M059J (cell line): ENCODE measurements at places on chromosomes 3 and 15.

GRCh38 chr15:51386029-51386428 lies 44.6 kb downstream of the GLDN start:
- DNase-seq: no peak

DNA sequence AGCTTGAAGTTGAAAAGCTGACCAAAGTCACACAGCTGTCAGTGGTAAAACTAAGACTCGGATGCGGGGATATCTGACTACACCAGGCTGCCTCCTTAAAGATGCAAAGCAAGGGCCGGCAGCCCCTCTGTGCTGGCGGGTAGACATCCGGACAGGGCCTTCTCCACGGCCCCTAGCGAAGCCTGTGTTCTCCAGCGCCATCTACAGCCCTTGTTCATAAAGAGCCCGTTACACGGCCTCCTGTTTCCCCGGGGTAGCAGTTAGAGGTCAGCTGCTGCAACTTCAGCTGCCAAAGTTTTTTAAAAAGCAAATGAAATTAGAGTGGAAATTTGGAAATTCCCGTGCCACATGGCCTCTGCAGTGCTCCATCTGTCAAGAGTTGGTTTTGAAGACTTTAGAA lies 383.0 kb downstream of the TBL1XR1 start:
- peak; percentile 67 for DNase-seq

- DNase-seq: no peak
These were observed 583.9 kb downstream of the MCTP2 start for GRCh38 chr15:94815110-94815731.

DNA sequence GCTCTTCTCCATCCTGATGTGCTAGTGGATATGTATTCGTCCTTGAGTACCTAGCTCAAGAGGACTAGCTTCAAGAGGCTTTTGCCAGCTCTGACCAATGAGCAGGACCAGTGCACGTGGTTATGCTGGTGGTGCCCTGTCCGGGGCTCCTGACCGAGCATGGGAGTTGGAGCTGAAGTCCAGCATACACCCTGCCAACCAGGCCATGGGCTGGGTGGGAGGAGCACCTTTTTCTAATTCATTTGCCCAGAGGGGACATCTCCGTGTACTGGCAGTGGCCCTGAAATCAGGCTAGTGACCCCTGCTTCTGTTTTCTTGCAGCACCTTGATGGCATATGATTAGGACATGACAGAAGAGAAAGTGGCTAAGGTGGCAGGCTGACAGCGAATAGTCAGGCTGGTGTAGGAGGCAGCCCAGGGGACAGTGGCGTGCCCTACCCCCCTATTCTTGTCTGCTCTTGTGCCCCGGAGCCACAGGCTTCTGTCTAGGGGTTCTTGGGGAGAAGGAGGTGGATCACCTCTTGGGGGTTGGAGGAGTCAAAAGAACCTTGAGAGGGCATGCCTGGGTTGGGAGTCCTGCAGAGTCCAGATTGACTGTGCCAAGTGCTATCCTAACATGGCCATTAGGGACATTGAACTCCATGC lies 16.5 kb downstream of the PODXL2 start:
- DNase-seq: no peak

- DNase-seq: no peak
These were observed 21.4 kb downstream of the IRAK2 start for GRCh38 chr3:10185804-10186762.

- peak; percentile 95 for DNase-seq
These were observed 64.0 kb downstream of the FLNB start for GRCh38 chr3:58072052-58072762.

GRCh38 chr3:53079791-53080555 lies 34.1 kb upstream of the SFMBT1 start:
- no peak for DNase-seq

- DNase-seq: no peak
These were observed 96.3 kb downstream of the SOX2 start for GRCh38 chr3:181808053-181808452.

DNA sequence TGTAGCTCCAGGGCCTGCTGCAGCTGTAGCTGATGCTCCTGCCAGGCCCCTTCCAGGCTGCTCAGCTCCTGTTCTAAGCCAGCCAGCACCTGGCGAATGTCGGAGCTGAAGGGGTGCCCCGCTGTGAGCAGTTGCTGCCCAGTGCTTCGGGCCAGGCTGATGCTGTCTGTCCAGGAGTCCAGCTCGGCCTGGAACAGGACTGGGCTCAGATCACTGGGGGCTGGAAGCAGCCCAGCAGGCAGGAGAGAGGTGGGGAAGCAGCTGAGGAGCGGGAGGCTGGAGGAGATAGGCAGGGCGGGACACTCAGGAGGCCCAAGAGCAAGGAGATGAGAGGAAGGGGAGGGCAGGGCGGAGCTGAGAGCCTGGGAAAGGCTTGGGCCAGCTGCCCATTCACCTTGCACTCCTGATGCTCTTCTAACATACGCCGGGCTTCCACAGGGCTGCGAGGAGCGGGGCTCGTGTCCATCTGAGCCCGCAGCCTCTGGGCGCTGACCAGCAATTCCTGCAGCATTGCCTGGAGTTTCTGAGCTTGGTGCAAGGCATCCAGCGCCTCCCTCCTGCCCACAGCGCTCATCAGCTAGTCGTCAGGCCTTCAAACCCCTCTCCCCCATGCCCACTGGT lies 23.2 kb downstream of the PLA2G4B start:
- DNase-seq: no peak

- DNase-seq: peak; percentile 26
These were observed 24.3 kb downstream of the ARHGAP11B start for GRCh38 chr15:30650012-30650929.

- no peak for DNase-seq
These were observed 235.4 kb downstream of the XXYLT1 start for GRCh38 chr3:195035345-195036202.

GRCh38 chr3:152056987-152057386 lies 183.5 kb downstream of the SUCNR1 start:
- DNase-seq: no peak

GRCh38 chr15:70277556-70277955 lies 179.8 kb upstream of the TLE3 start:
- no peak for DNase-seq

DNA sequence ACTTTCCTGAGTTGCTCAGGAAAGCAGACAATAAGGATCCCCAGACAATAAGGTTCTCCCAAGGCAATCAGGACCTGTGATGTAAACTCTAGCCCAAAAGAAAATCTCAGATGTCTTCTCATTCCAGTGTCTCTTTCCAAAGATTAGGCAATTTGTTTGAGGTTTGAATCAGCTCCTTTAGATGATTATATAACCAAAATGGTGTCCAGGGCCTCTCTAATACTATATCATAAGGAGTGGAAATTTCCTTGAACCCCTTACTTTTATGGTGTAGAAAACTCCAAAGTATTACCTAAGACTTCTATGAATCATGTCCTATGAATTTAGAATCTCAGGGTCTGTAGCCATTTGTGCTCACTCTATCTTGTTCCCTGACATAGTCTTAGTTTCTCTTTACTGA lies 65.9 kb downstream of the GPR176 start:
- peak; percentile 50 for DNase-seq

GRCh38 chr3:39075910-39076309 lies 24.1 kb downstream of the WDR48 start:
- no peak for DNase-seq

- no peak for DNase-seq
These were observed 4.8 kb downstream of the IDH2 start for GRCh38 chr15:90097475-90097874.

DNA sequence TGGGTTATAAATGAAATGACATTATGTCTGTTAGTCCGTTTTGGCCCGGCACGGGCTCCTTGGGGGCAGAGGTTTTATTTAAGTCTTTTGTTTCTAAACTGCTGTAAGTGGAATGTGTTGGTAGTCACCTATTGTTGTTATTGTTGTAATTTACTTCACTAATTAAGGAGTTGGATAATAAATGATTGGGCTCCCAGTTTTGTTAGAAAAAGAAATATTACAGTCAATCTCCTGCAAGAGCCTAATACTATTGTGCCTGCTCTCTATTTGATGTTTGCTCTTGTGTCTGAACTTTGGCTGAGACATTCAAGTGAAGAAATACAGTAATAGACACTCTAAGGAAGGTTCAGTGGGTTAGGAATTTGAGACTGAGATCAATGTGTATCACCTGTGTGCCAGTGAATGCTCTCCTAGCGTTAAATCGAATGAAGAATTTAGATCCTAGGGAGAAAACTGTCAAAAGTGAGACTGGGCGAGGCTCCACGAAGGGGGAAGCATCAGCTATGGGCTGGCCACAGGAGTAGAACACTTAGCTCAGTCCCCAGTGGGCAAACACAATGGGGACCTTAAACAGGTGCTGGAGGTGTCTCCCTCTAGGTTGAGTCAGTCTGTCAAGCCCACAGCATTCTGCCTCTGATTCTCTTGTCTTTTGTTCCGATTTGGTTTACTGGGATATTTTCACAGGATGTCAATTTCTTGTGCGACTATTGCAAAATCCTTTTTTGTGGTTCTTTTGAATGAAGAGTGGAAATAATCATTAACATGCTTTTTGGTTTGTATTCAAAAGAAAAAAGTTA lies 1.2 kb downstream of the ROBO2 start:
- no peak for DNase-seq

- no peak for DNase-seq
These were observed 52.2 kb downstream of the PLD1 start for GRCh38 chr3:171758109-171758508.

- no peak for DNase-seq
These were observed 40.3 kb downstream of the IL1RAP start for GRCh38 chr3:190554197-190554596.

GRCh38 chr3:72821161-72821781 lies 27.0 kb downstream of the SHQ1 start:
- peak; percentile 76 for DNase-seq

DNA sequence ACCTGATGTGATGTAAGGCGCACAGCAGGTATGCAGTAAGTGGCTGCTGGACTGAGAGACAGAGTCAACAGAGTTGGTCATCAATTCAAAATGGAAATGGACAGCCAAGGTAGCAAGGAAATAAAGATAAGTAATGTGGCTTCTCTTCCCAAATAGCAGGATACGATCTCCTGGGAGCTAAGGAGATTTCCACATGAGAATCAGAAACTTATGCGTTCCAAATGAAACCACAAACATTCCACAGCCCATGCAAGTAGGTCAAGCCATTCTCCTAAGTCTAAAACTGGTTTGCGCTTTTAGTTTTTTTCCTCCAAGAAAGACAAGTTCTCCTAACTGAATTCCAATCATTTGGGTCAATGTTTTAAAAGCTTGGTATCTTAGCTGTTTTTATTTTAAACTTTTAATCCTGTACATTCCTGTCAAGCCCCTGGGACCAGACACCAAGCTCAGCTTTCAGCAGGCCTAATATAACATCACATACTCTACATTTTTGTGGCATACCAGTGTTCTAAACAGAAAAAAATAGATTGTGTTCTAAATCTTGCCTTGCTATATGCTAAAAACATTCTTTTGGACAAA lies 73.7 kb upstream of the TSPAN3 start:
- peak; percentile 91 for DNase-seq

- peak; percentile 82 for DNase-seq
These were observed 65.8 kb downstream of the DTWD1 start for GRCh38 chr15:49686599-49686998.

DNA sequence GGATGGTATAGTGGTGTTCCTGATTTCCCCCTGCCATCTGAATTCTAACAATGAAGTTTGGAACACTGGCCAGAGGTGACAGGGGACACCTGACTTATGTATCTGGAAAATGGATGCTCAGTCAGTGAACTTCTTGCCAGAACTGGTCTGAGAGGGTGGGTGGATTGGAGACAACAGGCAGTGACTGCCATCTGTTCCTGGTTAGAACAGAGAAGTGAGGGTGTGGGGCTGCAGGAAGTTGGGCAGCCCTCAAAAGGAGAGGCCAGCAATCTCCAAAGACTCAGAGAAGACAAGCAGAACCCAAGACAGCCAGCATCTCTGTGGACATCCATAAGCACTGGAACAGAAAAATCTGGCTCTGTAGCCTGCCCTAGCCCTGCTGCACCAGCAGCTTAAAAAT lies 50.5 kb downstream of the ANP32A start:
- DNase-seq: no peak

DNA sequence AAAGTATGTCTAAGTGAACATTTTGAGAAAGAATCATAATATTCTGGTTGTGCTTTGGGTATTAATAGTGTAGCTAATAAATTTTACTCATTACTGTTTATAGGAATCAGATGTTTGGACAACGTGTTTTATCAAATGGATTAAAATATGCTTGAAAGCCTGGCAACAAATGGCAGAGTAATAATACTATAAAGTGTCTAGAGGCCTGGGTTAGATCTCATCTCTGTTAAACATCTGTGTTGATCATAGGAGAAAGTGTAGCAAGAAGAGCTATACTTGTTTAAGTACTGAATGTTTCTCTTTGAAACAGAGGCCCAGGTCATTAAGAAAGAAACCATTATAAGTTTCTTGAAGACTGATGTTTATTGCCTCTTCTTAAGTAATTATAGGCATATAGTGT lies 30.5 kb downstream of the VPS8 start:
- no peak for DNase-seq

- no peak for DNase-seq
These were observed 122.2 kb downstream of the ANXA2 start for GRCh38 chr15:60275624-60276023.

- DNase-seq: peak; percentile 52
These were observed 7.2 kb upstream of the DYNC1LI1 start for GRCh38 chr3:32577581-32578556.

DNA sequence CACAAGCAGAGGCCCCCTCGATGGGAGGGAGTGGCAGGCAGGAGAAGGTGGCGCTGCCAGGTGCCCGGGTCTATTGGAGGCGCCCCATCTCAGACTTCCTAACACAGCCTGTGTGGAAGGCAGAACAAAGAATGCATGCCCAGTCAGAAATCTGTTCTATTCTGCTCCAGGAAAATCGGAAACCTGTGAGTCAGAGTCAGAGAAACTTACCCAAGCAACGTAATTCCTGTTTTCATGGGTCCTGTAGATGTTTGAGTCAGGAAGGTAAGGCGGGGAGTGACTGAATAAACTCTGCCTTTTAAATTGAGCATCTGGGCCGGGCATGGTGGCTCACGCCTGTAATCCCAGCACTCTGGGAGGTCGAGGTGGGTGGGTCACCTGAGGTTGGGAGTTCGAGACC lies 13.7 kb downstream of the MAP6D1 start:
- DNase-seq: no peak

DNA sequence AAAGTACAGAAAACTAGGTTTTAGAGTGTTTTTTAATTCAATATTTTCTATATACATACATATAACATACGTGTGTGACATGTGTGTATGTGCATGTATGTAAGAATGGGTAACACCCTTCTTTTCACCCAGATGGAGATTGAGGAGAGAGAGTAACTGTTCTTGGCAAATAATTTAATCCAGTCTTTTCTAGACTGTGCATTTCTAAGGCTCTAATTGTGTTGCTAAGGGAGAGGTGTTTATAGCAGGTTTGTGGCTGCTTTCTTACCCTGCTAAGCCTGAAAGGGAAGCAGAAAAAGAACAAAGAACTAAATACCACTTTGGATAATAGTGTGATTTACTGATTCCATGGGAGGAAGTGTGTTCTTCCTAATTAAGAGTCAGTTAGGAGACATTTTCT lies 46.0 kb upstream of the ALDH1L1 start:
- DNase-seq: no peak

DNA sequence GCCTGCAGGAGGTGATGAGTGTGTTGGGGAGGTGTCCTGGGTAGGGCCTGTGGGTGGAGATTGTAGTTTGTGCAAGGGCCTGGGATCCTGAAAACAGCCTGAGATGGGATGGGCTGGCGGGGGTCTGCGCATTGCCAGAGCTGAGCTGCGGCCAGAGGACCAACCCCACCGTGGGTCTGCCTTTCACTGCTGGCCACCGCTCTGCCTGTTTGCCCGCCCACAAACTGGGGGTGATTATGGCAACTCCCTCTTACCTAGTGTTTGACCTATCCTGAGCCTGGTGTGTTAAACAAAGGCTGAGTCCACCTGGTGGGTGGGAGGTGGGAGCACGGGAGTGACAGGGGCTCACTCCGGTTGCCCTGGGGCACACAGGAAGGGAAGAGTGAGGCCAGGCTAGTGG lies 9.8 kb downstream of the ABTB1 start:
- no peak for DNase-seq

GRCh38 chr15:79091204-79091867 lies 756 bp upstream of the RASGRF1 start:
- DNase-seq: peak; percentile 14
